Cortex of kidney (tissue), 1 donor: ENCODE measurements at places on chromosomes 7 and 10.

GRCh38 chr10:69065406-69066361 is 22.2 kb upstream of the SRGN start:
- no peak for DNase-seq

DNA sequence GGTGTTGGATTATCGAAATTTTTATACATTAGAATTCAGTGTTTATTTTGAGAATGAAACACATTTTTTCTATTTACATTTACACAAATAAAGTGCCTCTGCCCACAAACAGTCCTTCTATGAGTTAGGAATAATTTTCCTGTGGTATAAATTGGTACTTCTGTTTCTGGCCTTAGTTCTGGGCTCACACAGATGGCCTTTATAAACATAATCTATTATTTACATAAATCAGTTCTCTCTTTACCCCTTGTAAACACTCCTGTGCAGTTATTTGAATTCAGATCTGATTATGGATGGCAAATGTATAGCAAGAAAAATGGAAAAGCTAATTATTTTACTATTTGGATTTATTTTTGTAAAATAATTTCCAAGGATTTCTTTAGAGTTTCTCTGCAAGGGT is 143.2 kb downstream of the PRKG1 start:
- no peak for DNase-seq

DNA sequence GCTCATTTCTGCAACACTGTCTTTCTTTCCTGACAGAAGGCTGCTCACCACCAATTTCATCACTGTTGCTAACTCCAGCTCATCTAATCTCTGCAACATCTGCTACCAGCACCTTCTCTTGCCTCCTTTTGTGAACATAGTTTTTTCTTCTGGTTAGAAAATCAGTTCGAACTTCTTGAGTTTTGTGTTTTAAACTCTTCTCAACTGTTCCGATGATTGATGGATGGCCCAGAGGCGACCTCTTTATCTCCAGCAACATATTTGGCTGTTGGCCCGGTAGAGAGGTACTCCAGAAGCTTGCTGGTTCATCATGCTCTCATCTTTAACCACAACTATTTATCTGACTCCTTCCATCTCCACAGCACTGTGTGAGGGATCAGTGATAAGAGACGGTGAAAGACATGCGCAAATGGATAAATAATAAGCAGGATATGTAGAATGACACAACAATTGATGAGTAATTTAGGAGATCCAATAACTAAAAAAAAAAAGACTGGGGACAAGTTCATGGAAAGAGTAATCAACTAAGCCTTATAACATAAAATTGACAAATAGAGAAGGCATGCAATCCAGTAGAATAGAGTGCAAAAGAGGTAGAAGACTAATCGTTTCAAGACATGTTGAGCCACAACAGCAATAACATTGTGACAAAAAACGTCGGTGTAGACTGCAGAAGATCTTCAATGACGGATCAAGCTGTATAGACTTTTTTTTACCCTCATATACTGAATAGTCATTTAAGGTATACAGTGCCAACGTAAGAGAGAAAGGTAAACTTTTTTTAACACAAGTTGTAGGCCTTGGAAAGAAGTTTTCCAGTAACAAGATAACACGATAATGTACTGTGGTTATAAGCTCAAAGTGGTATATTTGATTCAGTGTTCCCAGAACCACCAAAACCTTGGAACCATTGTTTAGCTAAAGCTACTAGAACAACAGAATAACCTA is 152.2 kb downstream of the CRPPA start:
- DNase-seq: no peak

- no peak for DNase-seq
Observed at GRCh38 chr10:21497177-21497807, 28.2 kb downstream of the SKIDA1 start.

DNA sequence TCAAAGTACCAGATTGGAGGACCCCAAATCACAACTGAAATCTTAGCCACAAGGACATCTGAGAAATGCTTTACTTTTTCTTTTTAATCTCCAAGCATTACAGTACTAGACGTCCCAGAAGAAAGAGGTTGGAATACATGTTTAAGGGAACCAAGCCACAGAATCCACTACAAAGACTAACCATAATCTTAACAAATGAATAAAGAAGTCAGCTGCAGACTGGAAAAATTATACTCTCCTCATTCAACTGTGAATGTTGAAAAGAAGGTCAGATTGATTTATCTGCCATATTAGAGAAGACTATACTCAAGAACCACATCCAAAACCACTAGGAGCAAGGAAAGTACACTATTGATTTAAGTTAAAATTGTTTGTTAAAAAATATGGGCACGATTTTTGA is 102.1 kb upstream of the ABCB5 start:
- DNase-seq: no peak
